ENCODE measurements at places on chromosomes 6 and 20.

GRCh38 chr6:148177589-148178233 is 164.9 kb upstream of the SASH1 start:
- DNase-seq, result peak; percentile 61

GRCh38 chr6:111845441-111845871 is 27.8 kb downstream of the FYN start:
- no peak for DNase-seq

- DNase-seq, result no peak
Observed at GRCh38 chr20:3680701-3681351, 984 bp downstream of the ADAM33 start.

GRCh38 chr6:7216941-7217621 is 95.9 kb downstream of the SSR1 start:
- peak; percentile 87 for DNase-seq

Measured in eye (tissue), 1 donor.